NCI-H2171 treated with DMSO at 0.1 percent for 48 hours (cell line): ENCODE measurements at places on chromosomes 6 and 20.

DNA sequence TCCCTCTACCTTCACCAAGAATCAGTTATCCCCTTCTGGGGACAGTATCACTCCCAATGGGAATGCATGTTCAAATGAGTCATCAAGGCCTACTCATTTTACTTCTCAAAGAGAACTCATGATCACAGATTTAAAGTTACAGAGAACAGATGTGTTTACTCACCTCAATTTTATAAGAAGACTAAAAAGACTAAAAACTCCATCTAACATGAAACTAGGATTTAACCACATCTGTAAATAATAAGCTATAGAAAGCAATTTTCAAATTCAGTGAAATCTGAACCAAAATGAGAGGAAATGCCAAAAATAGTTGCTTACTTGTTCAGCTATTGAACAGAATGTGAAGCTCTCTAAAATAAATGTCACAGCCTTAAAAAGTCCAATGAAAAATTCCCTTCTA, 300.1 kb upstream of the KCNQ5 start:
- no peak for DNase-seq

GRCh38 chr6:6910734-6911295, 196.9 kb upstream of the RREB1 start:
- no peak for DNase-seq

- DNase-seq, result no peak
Observed at GRCh38 chr20:45507011-45507820, 8.2 kb downstream of the SPINT3 start.

- no peak for DNase-seq
Observed at GRCh38 chr6:109579361-109579760, 96.3 kb upstream of the ZBTB24 start.

- DNase-seq, result no peak
Observed at GRCh38 chr20:37622728-37623127, 71.1 kb upstream of the CTNNBL1 start.

DNA sequence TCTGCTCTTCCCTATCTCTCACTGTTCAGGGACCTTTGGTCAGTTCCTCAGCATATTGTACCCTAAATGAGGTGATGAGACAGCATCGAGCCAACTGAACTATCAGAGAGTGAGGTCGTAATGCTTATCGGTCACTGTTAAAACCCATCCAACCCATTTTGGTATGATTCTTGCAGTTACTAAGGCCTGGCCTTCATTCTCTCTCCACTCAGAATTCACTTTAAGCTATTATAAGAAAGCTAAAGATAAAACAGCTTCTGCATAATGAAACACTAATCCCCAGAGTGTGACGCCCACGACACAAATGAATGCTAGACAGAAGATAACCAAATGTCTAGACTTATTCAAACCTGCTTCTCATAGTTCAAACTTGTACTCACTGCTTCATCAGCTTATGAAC, 175.8 kb downstream of the GMPR start:
- no peak for DNase-seq

GRCh38 chr20:8557711-8558110, 425.6 kb downstream of the PLCB1 start:
- DNase-seq, result no peak

DNA sequence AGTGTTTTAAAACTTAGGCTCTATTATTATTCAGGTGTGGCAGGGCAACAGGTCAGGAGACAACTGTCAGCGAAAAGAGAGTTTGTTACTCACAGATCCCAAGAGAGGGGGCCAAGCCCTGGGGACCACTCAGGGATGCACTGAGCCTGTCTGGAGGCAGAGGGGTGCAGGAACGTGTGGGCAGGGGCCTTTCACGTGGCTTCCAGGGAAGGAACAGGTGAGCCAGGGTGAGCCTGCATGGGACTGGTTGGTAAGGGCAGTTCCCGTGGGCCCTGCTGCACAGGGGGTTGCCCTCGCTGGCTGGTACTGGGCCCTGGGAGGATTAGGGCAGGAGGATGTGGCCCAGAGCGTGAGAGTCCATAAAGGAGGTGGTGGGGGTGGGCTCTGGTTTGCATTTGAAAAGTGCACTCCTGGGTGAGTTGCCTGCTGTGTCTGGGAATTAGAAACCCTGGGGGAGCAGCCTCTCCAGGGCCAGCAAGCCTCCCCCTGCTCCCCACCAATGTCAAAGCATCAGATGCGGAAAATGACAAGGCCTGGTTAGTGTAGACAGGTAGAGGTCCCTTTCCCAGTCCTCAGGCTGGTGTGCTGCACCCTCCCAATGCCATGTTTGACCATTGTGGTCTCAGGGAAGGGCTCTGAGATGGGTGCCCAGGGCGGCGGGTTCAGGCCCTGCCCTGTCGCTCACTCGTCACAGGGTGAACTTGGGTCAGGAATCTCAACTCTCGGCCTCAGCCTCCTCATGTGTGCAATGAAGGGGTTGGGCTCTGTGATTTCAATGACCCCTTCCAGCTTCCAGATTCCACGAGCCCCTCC, 127.4 kb upstream of the RPS6KA2 start:
- DNase-seq, result no peak

DNA sequence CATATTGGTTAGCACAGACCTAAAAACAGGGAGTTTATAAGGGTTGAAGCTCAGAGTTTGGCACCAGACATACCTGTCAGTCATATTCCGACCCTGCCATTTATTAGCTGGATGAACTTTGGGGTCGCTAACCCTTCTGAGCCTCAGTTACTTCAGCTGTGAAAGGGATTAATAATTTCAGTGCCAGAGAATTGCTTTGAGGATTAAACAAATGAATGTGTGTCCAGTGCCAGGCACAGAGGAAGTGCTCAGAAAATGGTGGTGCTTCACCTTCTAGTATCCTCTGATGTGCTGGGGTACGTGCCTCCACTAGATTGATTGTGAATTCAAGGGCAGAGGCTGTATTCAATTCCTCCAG, 4.1 kb upstream of the EPB41L1 start:
- DNase-seq, result no peak

- DNase-seq, result no peak
Observed at GRCh38 chr6:131488780-131489179, 84.2 kb upstream of the ARG1 start.

DNA sequence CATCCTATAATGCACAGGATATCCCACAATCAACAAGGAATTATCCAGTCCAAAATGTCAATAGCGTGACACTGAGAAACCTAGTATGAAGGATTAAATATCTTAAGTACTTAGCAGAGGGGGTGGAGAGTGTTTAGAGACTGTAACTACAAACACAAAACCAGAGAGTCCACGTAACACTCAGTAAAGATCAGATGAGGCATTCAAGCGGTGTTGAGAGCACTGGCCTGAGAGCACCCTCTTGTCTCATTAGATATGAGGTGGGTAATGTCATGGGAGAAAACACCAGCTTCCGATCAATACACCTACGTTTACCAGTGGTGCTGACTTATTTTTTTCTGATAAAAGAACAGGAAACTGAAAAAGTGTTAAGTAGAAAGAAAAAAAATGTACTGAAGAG, 2.3 kb downstream of the FAM184A start:
- DNase-seq, result no peak

- peak; percentile 78 for DNase-seq
Observed at GRCh38 chr6:16316741-16317251, 78.4 kb downstream of the GMPR start.

DNA sequence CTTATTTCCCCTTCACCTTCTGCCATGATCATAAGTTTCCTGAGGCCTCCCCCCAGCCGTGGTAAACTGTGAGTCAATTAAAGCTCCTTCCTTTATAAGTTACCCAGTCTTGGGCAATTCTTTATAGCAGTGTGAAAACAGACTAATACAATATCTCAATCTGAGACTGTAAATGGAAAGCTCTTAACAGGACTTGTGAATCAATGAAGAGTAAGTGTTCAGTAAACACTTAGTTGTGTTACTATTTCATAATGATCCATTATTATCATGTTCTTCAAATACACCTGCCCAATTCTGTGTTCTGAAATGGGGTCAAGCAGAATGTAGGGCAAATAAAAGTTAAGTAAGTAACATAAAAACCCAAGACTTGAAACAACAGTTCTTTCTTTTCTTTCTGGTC, 266.2 kb downstream of the TENT5A start:
- no peak for DNase-seq

DNA sequence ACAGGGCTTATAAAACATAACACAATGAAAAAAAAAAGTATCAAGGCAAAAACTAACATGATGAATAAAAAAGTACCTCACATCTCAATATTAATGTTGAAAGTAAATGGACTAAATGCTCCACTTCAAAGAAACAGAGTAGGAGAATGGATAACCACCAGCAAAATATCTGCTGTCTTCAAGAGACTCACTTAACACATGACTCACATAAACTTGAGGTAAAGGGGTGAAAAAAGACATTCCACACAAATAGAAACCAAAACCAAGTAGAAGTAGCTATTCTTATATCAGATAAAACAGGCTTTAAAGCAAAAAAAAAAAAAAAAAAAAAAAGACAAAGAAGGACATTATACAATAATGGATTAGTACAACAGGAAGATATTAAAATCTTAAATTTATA, 86.9 kb downstream of the TBC1D32 start:
- DNase-seq, result no peak

GRCh38 chr6:19976411-19977129, 139.4 kb downstream of the ID4 start:
- DNase-seq, result peak; percentile 99

- no peak for DNase-seq
Observed at GRCh38 chr20:2515203-2515602, 6.5 kb upstream of the ZNF343 start.

GRCh38 chr20:52975029-52975732, 3.0 kb downstream of the TSHZ2 start:
- no peak for DNase-seq

DNA sequence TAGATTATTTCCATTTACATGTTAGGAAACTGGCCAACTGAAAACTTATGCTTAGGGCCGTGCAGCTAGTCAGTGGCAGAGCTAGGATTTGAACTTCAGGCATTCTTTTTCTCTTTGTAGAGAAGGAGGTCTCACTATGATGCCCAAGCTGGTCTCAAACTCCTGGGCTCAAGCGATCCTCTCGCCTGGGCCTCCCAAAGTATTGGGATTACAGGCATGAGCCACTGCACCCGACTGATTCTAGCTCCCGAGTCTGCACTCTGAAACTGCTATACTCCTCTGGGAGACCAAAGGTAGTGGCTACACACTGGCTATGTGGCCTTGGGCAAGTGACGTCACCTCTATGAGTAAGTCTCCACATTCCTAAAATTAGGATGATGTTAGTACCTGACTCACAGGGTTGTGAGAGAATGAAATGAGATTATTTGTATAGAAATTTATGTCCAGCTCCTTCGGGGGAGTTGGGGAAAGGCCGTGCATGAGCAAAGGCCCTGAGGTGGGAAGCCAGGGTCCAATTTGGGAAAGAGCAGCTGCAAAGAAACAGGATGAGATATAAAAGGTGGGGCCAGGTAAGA, 6.4 kb downstream of the PLTP start:
- no peak for DNase-seq

DNA sequence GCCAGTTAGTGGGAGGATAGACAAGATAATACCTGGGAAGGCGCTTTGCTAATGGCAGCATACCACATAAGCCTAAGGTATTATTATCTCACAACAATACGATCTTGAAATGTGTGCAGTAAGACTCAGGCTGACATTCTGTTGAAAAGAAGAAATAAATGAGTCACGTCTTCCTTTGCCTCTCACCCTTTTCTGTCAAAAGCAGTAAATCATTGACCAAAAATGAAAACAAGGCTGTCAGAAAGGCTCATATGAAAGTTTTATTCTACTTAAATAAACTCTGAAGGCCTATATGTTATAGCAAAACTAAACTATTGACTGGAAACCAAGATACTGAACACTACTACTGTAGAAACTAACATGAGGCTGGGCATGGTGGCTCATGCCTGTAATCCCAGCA, 43.1 kb upstream of the IL20RA start:
- DNase-seq, result no peak

- no peak for DNase-seq
Observed at GRCh38 chr6:93238632-93239031, 180.7 kb downstream of the EPHA7 start.

DNA sequence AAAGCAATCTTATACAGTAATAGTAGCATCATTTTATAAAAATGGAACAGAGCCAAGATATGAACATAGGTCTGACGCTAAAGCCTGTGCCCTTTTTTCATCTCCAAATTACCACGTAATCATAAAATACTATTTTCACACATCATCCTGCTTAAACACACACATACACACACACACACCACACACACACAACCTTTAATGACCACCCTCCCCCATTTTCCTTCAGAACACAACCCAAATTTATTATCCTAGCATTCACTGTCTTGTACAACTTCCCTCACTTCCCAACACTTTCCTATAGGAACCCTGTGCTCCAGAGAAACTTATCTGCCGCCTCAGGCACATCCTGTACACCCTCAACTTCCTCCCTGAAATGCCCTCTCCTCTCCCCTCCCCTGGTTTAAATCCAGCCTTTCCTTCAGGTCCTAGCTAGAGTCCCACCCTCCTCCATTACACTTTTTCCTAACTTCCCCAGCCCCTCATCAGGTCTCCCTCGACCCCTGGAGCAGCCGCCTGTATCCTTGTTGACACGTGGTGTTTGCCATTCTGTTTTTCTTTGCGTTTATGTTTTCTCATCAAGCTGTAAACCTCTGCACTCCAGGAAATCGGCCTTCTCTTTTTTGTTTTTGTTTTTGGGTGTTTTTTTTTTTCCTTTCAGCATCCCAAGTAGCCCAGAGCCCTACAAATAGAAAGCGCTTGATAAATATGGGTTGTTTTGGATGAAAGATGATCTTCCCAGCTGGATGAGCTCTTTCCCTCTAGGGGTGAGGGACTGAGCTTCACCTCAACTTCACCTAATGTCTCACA, 968 bp upstream of the MMP24 start:
- peak; percentile 40 for DNase-seq

DNA sequence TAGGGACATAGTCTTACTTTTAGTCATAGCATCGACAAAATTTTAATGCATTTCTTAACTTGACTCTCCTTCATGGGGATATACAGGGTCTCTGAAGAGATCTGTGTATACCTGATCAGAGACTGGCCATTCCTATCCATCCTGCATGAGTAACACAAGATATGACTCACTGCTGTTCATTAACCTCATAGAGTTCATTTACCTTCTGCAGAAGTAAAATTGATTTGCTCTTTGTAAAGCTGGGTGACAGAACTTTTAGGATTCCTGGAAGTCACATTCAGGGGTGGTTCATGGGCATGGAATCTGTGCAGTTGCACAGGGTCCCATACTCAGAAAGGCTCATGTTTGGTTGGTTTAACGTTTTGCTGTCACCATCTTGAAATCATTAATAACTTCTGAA, 53.2 kb downstream of the PDE7B start:
- DNase-seq, result no peak
